ENCODE measurements at places on chromosomes 6 and 20.

GRCh38 chr6:63268574-63268973 is 51.2 kb downstream of the LGSN start:
- DNase-seq: no peak

- DNase-seq: no peak
Observed at GRCh38 chr6:12401200-12401599, 111.0 kb downstream of the EDN1 start.

DNA sequence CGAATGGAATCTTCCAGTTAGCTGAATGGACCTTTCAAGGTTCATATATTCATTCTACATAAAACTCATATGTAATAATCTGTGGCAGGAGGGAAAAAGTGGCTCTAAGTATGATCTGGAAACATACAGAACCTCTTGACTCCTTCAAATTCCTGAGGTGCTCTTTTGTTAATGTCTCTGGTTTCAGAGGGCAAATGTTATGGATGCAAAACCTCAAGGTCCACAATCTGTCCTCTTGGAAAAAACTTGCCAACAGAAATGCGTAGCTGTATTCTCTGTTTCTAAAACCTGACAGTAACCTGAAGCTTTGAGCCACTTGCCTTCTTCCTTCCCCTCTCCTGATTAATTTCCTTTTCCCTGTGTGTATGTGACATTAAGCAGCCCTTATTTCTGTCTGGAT is 80.9 kb upstream of the SUPT3H start:
- no peak for DNase-seq

DNA sequence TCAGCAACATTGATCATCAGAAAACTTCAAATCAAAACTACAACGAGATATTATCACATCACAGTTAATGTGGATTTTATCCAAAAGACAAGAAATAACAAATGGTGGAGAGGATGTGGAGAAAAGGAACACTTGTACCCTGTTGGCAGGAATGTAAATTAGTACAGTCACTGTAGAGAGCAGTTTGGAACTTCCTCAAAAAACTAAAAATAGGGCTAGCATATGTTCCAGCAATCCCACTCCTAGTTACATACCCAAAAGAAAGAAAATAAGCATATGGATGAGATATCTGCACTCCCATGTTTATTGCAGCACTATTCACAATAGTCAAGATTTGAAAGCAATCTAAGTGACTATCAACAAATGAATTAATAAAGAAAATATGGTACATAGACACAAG is 887.7 kb upstream of the MAN1A1 start:
- no peak for DNase-seq

DNA sequence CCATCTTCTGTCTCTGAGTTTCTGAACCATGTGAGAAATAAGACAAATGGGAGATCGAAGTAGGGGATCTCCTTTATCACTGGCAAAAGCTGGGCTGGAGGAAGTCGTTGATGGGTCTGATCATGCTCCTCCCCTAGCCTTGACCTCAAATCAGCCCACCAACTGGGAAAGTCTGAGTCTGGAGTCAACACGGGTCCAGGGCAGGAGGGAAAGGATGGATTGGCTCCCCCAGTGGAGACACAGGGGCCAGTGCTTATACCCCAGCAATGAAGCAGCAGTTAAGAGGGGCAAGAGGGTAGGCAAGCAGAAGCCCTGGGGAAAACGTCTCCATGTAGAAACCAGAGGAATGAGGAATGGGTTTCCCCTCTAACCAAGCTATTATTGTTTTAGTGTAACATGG is 152.6 kb downstream of the TBC1D7 start:
- DNase-seq: no peak

GRCh38 chr20:47727909-47728361 is 57.3 kb downstream of the SULF2 start:
- no peak for DNase-seq

DNA sequence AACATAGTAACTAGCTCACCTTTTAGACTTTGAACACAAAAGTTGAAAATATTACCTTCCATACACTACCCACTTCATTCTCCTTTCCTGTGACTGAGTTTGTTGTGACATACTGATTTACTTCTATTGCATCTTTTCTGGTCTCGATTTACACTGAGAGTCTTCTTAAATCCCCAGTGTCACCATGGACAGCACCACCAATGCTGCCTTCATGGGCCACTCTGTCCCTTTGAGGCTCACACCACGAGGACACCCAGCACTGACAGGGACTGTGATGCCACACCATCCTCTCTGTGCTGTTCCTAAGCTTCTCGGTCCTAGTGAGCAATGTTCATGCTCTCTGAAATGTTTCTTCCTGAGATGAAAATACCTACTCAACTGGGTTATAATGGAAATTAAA is 337.1 kb upstream of the IRAK1BP1 start:
- no peak for DNase-seq

DNA sequence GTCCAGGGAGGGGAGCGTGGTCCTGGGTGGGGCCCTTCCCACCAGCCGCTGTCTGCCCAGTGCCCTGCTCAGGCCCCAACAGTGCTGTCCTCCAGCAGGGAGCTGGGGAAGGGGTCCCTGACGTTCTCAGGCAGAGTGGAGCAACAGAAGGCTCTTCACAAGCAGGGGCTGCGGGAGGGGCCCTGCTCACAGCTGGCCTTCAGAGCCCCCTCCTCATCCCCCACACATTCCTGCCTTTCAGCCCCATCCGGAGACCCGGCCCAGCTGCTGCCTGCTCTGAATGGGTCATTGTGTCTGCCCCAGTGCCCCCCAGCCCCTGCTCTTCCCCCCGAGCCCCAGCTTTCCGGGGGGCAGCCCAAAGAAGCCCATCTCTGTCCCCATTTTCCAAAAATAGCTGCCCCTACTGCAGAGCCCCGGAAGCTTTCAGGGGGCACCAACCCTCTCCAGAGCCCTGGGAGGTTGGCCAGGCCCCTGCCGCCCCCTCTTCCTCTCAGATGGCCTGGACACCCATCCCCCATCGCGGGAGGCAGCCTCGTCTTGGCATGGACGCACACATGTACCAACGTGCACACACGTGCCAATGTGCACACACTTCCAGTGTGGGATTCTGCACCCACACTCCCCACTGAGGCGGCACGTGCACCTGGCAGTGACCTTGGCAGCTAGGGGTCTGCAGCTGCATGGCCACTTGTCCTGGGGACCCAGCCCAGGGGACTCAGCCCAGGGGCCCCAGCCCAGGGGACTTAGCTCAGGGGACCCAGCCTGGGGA is 3.7 kb downstream of the COL20A1 start:
- no peak for DNase-seq

All from activated T-helper 1 cell treated with anti-CD3 and anti-CD28 coated beads, Interleukin-2, amount 50 U/mL, for 16 hours (primary cell).